DMS53 (cell line): ENCODE measurements at places on chromosomes 2 and 18.

DNA sequence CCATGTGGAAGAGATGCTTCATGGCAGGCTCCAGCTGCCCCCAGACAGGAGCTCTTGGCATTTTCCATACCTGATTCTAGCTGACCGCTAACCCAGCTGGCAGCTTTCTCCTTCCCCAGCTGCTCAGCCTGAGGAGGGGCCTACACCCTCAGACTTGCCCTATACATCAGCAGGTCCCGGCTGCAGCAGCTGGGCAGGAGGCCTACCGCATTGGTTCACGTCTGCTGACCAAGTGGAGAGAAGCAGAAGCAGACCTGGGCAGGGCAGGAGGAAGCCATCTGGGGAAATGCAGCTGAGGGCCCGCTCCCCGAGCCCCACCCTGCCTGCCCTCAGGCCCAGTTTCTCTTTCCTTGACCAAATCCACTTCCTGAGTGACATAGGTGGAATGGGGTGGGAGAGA, 50.7 kb downstream of the LBH start:
- DNase-seq, result no peak

GRCh38 chr2:43717322-43717721, 41.1 kb upstream of the C1GALT1C1L start:
- no peak for DNase-seq

DNA sequence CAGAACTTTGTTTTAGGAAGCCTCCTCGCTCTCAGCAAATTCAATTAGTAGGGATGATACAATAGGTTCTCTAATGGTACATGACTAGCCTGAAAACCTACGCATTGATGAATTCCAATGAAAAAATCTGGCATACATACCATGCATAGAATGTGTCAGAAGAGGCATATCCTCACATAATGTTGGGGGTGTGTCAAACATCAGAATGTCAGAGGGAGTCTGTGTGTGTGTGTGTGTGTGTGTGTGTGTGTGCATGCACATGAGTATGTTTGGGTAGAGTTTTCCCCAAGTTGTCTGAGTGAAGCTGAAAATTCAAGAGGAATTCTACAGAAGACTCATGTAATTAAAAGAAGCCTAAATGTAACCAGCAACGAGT, 78.5 kb downstream of the FIGN start:
- DNase-seq, result no peak

DNA sequence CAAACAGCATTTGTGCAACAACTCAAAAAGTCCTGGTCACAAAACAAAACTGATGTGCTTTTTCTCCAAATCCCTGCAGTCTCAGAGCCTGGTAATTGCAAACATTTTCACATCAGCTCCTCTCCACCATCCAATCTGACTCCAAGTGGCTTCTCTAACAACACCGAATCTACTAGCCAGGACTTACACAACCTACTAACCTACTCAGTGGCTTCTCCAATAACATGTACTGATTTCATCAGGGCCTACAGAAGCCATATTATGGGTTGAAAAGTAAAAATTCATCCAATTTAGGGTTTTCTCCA, 104.3 kb downstream of the COLEC12 start:
- no peak for DNase-seq

- no peak for DNase-seq
Observed at GRCh38 chr2:227462462-227462951, 9.4 kb upstream of the AGFG1 start.

GRCh38 chr2:155424518-155424917, 726.0 kb downstream of the KCNJ3 start:
- DNase-seq, result no peak

DNA sequence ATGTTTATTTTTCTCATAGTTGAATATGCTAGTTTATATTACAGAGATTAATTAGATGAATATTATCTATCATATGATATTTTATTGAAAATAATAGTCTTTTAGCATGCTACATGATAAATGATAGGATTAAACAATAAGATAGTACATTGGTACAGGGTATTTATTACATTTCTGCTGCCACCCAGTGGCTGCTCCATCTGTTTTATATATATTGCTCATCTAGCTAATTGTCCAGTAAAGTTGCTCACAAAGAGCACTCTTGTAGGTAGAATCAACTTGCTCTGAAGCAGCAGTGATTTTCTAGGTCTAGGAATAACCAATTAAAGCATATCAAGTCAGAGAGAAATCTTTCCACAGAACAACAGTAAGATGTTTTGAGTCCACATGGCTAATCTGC, 183.3 kb downstream of the ASXL3 start:
- DNase-seq, result peak; percentile 70

- no peak for DNase-seq
Observed at GRCh38 chr2:128801576-128801975, 482.9 kb upstream of the HS6ST1 start.
